Fibroblast of pulmonary artery (primary cell): ENCODE measurements at places on chromosomes 1 and 21.
A peak's percentile ranks its signal among the peaks of the same experiment; 100 is the strongest.

GRCh38 chr1:79825551-79825950, 819.0 kb upstream of the ADGRL4 start:
- no peak for DNase-seq

DNA sequence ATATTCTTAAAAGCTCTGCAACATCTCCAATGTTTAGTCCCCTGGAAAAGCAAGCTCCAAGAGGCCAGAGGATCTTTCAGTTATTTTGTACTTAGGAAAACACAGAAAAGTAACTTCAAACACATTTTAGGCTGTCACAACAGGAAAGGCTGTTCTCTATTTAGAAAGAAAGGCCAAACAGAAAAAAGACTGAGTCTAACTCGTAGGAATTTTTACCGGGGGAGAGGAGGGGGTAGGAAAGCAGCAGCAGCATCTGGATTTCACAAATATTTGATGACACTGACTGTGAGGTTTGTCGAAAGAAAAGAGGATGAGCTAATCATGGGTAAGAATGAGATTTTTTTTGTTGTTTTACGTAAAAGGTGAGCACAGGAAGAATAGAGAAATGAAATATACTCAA, 107.1 kb downstream of the EIF4G3 start:
- peak; percentile 79 for DNase-seq

DNA sequence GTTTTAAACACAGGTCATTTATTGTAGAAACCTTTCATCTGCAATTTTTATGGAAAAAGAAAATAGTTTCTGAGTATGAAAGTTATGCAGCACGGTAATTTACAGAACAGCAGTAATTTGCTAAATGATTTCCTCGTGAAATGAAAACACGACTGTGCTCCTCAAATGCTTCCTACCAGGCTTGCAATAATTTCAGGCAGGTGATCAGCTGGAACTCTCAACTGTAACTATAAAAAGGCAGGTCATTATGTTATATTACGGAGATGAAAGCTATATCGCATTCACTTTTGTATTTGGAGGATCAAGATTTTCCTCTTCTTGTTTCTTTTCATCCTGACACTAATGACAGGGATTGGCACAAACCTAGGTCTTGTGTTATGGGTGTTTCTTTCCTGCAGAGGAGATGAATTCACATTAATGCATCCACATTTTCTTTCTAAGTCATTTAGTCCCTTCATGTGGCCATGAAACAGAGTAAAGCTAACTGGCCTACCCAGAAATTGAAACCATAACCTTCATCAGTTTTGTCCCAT, 57.4 kb downstream of the SAMSN1 start:
- DNase-seq: no peak

DNA sequence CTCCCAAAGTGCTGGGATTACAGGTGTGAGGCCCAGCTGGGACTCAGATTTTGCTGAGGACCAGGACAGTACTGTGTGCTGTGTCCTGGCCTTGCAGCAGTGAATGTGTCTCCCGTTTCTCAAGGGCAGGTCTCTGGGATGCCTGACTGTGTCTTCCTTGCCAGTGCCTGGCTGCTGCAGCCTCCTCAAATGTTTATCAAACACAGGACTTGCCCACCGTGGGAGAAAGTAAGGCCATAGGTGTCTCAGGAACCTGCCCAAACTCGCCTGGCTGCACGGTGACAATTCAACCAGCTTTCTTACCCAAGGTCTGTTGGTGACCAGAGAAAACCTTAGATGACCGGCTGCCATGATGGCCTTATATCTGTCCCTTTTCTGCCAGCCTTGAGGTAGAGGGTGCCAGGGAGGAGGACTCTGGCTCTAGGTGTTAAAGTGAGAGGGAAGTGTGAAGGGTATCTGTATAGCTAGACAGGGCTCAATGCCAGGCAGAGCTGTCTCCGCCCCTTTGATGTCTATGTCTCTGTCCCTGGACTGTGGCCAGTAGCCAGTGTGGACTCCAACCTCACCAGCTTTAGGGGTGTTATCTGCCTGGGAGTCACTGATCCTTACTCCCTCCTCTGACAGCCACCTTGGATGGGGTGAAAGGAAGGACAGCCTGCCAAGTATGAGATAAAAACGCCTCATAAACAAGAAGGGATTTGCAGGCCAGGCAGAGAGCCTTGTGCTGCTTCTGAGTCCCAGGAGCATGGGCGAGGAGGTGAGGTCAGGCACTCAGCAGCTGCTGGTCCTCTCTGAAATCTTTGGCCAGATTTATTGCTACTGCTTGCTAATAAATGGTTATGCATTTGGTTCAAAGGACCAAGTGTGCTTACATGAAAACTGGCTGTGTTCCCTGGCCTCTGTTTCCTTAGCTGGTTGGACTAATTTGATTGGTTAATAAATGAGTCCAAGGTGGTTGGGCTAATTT, 22.3 kb downstream of the IL6R start:
- peak; percentile 73 for DNase-seq

DNA sequence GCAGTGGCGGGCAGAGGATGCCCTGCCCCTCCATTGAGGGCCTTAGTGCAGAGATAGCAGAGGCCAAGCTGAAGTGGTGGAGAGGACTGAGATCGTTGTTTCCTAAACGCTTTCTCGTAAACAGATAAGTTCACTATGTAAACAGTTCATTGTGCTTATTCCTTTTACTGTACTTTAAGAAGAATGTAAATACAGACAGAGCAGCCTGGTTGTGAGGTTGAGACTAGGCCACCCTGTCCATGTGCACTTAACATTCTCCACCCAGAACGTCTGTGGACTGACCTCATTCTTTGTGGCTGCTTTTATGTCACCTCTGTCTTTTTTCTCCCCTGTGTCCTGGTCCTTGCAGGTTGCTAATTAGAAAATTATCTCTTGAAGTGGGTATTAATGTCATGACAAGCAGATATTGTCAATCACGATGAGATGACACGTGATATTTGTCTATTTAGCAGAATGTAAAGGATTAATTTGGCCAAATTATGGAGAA, 8.5 kb downstream of the CENPS start:
- no peak for DNase-seq

GRCh38 chr1:186438567-186438966, 22.3 kb downstream of the PDC start:
- DNase-seq: no peak

GRCh38 chr1:184190616-184191015, 139.1 kb downstream of the TSEN15 start:
- no peak for DNase-seq

DNA sequence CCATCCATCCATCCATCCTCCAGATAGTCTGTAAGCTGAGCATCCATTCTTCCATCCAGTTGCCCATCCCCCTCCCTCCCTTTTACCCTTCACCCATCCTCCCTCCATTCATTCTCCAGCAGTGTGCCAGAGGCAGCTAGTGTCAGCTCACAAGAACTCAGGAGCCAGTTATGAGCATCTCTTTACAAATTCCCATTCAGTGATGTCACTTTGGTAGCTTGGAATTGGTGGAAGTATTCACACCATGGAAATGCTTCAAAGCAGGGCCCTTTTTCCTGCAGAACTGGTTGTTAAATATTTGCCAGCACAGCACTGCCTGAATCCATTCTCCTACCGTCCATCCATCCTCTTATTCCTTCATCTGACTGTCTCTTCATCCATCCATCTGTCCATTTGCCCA, 72.5 kb downstream of the ARHGEF10L start:
- DNase-seq: no peak
